ENCODE measurements at places on chromosomes 11 and 22.

- no peak for DNase-seq
Measured at GRCh38 chr11:18706330-18707243, 8.0 kb downstream of the TMEM86A start.

DNA sequence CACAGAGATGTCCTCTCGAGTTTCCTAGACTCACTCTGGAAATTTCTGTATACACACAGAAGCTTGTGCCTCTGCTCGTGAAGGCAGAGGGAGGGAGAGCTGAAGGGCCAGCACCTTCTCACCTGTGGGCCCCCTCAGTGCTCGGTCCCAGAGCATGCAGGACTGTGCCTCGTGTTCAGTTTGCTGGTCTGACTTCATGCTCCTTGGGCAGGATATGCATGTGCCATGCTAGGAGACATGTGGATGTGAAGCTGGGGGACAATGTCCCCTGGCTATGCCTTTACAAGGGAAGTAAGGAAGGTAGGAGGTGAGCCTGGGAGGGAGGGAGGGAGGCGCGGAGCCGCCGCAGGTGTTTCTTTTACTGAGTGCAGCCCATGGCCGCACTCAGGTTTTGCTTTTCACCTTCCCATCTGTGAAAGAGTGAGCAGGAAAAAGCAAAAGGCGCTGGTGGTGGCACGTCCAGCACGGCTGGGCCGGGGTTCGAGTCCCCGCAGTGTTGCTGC lies 22.6 kb downstream of the NEAT1 start:
- no peak for DNase-seq

GRCh38 chr11:107821199-107821927 lies 37.2 kb downstream of the SLC35F2 start:
- no peak for DNase-seq

GRCh38 chr22:43066844-43067385 lies 22.3 kb downstream of the TTLL1 start:
- DNase-seq: no peak

GRCh38 chr11:76695133-76695532 lies 24.6 kb upstream of the LRRC32 start:
- no peak for DNase-seq

DNA sequence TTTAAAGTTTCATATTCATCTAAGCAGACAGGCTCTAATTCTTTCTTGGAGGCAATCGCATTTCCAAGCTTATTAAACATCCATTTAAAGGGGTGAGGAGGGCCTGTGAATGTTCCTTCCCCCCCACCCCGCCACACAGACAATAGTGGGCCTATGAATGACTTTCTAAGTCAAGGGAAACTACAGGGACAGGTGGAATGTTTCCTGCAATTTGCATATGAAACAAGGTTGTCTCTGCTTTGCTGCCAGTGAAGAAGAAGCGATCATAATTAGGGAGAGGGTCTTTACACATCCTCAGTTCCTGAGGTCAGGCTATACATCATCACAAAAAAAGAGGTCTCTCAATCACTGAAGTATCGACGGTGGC lies 127.9 kb upstream of the OPCML start:
- no peak for DNase-seq

GRCh38 chr11:79963856-79964645 lies 523.2 kb upstream of the TENM4 start:
- DNase-seq: no peak

DNA sequence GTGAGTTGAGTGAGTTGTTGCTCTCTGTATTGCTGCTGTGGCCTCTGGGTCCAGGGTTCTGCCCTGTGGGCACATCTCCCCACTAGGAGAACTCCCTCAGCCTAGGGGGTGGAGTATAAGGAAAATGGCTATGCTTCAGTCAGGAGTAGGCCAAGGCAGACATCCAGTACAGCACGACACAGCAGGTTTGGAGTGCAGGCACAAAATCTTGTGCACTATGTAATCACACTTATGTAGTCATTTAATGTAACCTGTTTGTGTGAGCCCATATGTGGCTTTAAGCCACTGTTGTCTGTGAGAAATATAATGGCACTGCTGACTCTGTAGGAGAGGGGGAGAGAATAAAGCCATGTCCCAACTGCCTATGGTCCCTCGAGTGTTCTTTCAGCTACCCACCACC lies 90.1 kb downstream of the CCDC83 start:
- no peak for DNase-seq

GRCh38 chr11:40162901-40163883 lies 1296.3 kb downstream of the LRRC4C start:
- no peak for DNase-seq

GRCh38 chr11:90208857-90209256 lies 14.0 kb downstream of the CHORDC1 start:
- no peak for DNase-seq
